ENCODE measurements at places on chromosomes 6 and 20.

DNA sequence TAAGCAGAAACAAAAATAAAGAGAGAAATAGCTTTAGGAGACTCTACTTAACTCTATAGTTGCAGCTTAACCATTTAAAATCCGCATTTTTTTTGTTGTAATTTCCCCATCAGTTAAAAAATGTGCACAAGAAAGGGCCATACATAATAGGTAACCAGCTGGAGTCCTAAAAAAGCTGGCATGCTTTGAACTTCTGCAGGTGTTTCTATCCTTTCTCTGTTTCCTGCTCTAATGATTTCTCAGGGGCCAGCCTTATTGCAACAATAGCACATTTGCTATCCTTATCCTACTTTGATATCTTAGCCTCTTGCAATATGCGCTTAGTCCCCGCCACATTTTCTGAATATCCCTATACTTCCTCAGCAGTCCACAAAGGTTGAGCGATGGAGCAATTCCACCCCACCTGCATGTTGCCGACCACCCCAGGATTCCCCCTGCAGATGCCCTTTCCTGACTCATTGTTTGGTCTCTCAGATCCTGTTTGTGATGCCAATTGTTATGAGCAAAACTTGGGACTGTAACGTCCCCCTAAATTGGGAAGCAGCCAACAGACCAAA, 48.5 kb downstream of the TRIM27 start:
- DNase-seq: no peak

DNA sequence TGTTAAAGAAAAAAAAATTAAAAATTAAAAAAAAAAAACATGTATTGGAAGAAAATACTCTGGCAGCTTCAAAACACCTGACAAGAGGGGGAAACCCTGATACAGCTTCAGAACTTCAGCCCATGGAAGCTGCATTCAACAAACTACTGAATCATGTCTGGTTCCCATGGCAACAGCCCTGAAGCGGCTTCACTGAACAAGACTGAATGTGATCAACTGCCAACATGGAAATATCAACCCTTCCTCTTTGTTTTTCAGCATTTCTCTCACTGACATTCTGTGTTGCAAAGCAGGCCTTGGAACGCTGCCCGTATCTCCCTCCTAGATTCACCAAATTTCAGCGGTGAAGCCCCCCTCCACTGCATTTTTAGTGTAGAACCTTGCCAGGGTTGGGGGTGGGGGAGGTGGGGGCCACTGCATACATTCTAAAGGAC, 91.3 kb upstream of the SHLD1 start:
- no peak for DNase-seq

DNA sequence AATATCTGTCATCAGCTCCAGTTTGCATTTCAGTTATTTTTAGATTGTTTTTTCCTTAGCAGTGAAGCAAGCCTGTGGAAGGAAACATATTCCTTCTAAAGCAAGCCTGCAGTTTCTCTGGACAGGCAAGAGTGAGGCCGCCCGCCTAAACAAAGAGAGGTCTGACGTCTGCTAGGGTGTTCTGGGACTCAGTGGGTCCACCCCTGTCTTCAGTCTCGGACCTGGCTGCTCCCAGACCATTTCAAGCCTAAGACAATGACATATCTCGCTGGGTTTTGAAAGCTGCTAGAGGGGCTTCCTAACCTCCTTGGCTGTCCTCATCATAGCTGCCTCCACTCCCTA, 36.8 kb upstream of the RNF24 start:
- DNase-seq: no peak

GRCh38 chr6:157058574-157058973, 264.7 kb downstream of the TMEM242 start:
- DNase-seq: no peak

- DNase-seq: no peak
Observed at GRCh38 chr20:23125625-23126191, 39.6 kb upstream of the CD93 start.

GRCh38 chr20:17036541-17036940, 190.3 kb upstream of the PCSK2 start:
- DNase-seq: no peak

DNA sequence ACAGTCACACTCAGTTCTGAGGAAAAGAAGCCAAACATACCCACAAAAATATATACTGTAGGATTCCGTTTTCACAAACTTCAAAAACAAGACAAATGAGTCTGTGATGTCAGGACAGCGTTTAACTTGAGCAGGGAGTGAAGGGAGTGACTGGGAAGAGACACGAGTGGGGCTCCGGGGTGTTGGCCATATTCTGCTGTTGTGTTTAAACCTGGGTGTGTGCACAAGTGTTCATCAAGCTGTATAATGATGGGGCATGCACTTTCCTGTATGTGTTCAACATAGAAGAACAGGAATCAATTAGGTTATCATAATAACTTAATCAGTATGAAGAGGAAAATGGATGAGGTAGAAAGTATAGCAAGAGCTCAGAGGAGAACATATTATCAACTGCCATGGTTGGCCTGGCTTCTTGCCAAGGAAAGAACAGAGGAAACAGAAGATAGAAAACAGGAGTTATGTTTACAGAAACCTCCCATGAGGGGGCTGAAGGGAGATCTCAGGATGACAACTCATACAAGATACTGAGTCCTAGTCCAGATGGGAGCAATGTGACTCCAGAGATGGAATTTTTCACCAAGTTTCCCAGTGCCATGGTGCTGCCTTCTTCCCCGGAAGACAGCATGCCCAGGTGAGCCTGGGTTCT, 15.1 kb upstream of the AFDN start:
- no peak for DNase-seq

GRCh38 chr20:12528104-12528503, 480.7 kb upstream of the SPTLC3 start:
- no peak for DNase-seq

All from C1 segment of cervical spinal cord (tissue), 14 donors.